ENCODE measurements at places on chromosomes 6 and 20.

GRCh38 chr6:46062312-46062711 is 46.7 kb upstream of the CLIC5 start:
- DNase-seq = no peak

GRCh38 chr20:35641743-35642142 is 23.0 kb downstream of the CPNE1 start:
- DNase-seq = no peak

DNA sequence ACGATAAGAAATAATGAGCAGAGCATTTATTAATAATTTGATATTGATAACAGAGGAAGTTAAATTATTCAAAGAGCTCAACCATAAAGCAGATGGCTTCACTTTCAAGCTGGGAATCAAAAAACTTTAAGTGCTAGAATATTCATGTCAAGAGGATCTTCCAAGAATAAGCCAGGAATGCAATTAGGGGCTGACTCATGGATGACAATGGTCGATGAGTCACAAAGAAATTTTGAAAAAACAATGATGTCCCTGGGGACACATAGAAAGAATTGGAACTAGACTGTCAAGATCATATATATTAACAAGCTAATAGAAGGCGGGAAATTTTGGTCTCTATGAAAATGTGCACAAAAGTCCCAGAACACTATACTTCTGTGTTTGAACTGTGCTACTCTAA is 304.1 kb downstream of the LAMA2 start:
- no peak for DNase-seq

- DNase-seq = no peak
Observed at GRCh38 chr6:17277256-17277655, 3.9 kb upstream of the RBM24 start.

DNA sequence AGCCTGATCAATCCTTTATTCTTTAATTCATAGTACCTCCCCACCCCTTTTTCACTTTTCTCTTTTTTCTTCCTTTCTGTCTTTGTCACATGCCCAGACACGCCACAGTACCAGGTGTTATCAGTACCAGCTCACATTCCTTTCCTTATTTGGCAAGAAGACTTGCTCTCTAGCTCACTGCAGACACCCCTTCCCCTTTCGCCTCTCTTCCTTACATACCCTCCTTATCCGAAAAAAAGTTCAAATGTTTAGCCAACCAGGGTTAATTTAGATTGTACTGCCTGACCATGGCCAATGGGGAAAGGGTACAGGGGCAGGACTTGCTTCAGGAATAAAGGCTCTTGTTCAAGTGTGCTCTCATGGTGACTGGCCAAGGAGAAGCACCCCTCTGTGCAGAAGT is 9.3 kb upstream of the SIRPB2 start:
- no peak for DNase-seq

DNA sequence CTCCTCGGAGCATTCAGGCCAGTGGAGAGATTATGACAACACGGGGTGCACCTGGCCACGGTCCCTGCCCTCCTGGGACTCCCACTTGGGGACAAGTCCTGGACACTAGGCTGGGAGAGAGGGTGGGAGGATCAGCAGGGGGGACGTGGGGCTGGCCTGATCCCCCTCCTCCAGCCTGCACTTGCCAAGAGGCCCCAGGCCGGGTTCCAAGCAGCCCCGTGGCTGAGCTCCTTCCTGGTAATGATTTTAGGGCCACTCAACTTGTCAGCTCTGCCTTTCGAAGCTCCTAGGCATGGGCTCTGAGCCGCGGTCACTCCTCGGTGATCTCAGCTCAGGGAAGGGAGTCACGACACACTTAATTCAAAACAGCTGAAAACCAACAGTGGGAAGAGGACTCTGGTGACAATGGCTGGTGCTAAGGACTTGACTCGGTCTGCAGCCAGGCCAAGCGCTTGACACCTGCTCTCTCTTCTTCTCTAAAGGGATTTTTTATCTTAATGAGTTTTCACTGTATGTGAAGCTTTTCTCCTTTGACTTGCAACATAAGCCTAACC is 161.7 kb downstream of the BMP7 start:
- no peak for DNase-seq

- no peak for DNase-seq
Observed at GRCh38 chr20:53146201-53146891, 174.2 kb downstream of the TSHZ2 start.

DNA sequence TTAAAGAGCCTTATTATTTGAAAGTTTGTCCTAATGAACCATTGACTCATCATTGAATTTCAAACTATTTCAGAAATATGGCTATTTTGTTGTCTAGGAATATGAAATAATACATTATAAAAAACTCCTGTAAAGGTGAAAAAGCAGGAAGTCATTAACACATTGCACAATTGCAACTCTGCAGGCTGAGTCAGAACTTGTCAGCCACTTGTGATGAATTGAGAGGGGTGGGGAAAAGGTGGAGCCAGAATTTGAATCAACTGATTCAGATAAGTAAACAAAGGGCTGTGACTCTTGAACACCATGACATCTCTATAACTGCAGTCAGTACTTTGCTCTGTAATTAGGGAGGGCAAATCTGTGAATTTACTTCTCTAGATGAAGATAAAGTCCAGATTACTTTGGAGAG is 6.0 kb downstream of the C6orf141 start:
- no peak for DNase-seq

DNA sequence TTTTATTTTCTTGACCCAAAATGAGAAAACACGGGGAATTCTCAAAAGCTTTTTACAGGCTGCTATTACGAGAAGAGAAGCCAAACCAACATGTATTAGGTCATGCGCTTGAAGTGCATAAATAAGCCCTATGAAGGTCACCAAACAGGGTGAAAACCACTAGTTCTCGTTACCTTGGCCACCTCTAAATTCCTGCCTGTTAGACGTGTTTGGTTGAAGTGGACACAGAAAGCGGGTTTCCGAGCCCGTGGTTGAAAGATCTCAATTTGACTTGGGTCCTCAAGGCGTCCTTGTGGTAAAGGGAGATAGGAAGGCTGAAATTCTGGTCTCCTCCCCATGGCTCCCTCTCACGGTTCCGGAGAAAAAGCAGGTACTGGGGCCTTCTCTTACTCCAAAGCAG is 6.2 kb downstream of the EYA2 start:
- DNase-seq = no peak

DNA sequence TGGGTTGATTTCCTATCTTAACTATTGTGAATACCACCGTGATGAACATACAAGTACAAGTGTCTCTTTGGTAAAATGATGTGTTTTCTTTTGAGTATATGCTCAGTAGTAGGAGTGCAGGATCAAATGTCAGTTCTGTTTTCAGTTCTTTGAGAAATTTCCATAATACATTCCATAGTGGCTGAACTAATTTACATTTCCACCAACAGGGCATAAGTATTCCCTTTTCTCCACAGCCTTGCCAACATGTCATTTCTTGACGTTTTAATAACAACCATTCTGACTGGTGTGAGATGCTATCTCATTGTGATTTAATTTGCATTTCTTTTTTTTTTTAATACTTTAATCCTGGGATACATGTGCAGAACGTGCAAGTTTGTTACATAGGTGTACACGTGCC is 268.8 kb downstream of the CENPW start:
- DNase-seq = no peak

GRCh38 chr6:549906-550305 is 107.0 kb downstream of the HUS1B start:
- no peak for DNase-seq

GRCh38 chr20:6999381-6999780 is 231.9 kb downstream of the BMP2 start:
- DNase-seq = no peak

- no peak for DNase-seq
Observed at GRCh38 chr20:37396416-37397075, 50.6 kb downstream of the SRC start.
